Stimulated activated CD4-positive, alpha-beta T cell treated with anti-CD3 and anti-CD28 coated beads, Interleukin-4, amount 100 ng/mL, for 48 hours (primary cell): ENCODE measurements at places on chromosomes 1 and 21.

- DNase-seq = peak; percentile 21
Measured at GRCh38 chr1:113226148-113226547, 153.2 kb downstream of the LRIG2 start.

- DNase-seq = no peak
Measured at GRCh38 chr1:157132616-157133167, 5.5 kb downstream of the ETV3 start.

DNA sequence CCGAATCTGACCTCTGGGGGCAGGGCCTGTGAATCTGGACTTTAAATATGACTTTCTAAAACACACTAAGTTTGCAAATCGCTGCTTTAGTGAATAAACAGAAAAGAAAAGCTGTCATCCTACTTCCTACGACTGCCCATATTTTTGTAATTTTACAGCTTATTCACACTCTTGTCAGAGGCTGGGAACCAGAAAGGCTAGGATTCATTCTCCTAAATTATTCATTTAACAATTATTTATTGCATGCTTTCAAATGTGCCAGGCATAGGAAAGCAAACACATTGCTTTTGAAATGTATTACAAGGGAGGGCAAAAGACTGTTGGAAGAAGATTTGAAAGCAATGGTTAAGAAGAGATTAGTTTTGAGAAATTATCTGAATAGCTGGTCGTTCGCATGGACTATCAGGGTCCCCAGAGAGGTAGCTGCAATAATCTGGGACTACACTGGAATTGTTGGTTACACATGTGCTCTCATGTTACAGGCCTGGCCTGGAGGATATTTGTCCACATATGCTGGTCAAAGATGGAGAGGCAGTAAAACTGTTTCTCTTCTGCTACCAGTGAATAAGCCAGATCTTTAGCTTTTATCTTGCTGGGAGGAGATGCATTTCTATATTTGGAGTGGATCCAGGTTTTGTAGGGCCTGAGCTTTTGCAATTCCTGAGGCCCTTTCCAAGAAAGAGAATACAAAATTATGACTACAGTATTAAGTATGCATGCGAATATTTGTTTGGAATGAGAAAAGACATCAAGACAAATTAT lies 29.6 kb upstream of the SFPQ start:
- no peak for DNase-seq

DNA sequence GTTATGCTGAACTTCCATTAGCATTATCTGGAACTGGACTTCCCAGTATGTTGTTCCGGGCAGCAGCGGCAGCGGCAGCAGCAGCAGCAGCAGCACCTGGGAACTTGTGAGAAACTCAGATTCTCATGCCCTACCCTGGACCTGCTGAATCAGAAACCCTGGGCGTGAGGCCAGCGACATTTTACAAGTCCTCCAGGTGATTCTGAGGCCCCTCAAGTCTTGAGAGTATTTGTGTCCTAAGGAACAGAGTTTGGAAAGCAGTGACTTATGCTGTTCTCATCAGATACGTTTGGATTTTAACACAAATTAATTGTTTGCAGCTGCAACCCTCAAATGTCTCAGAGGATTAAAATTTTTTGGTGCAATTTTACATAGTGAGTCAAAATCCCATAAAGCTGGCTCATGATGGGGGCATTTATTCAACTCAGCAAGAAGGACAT lies 157.2 kb upstream of the KAZN start:
- no peak for DNase-seq

DNA sequence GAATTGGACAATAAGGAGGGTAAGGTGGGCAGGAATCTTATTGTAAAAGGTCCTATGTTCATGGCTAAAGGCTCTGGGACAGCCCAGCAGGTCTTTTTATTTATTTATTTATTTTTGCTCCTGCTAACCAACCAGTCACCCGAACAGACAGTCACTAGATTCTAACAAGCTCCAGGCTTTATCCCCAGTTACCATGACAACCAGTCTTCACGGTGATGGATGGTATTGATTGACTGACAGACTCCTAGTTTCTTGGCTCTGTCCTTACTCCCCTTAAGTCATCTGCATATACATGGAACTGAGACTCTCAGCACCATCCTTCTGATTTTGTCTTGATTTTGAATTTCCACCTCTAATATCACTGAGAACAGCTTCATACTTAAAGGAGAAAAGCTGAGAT lies 44.3 kb downstream of the C8A start:
- no peak for DNase-seq

GRCh38 chr1:6260433-6260934 lies 414 bp downstream of the GPR153 start:
- DNase-seq = no peak

- no peak for DNase-seq
Measured at GRCh38 chr1:169163059-169163458, 56.6 kb downstream of the ATP1B1 start.

GRCh38 chr1:60620087-60620486 lies 462.3 kb upstream of the NFIA start:
- DNase-seq = no peak

DNA sequence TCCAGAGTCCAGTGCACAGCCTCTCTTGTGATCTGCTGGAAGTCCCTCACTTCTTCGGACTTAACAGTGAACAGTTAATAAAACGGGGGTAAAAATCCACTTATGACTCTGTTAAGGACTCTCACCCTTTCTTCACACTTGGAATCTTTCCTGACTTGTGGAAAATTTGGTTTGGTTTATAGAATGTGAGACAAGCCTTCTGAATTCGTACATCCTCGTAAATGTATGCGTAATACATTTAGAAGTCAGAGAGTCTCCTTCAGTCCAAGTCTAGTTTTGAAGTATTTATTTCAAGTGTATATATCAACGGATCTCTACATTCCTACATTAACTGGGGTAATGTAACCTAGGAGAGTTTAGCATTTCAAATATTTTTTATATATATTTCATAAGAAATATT lies 270.4 kb downstream of the KCNJ6 start:
- no peak for DNase-seq

GRCh38 chr1:20473894-20474293 lies 12.1 kb downstream of the CAMK2N1 start:
- DNase-seq = no peak

- DNase-seq = no peak
Measured at GRCh38 chr21:33444499-33444898, 35.3 kb downstream of the TMEM50B start.

DNA sequence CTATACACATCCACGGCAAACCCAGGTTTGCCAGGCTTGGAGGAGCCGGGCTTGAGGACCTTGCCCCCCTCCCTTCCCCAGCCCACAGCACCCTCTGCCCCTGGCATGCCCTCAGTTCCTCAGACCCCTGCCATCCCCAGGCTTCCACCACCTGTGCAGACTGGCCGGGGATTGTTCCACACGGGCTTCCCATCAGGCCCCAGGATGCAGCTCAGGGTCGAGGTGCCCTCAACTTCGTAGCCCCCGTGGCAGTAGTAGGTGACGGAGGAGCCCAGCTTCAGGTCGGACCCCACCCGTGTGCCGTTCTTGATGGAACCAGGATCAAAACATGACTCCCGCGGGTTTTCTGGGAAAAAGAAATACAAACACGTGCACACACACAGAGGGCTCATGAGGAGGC lies 163.8 kb downstream of the ZSCAN20 start:
- DNase-seq = no peak

DNA sequence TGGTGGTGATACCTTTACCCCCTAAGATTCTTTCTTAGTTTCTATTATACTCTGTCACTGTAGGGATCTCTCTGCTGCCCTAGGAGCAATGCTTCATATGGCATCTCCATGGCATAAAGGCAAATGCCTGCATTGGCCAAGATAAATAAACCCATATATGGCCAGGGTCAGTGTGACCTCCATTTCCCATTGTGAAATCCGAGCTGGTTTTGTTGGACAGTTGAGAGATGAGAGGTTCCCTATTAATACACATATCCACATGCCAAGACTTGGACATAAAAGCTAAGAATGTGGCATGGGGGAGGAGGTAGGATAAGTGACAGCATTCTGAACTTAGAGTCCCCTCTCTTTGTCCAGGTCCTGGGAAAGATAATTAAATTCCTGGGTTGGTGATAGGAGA lies 1.4 kb downstream of the TPM3 start:
- DNase-seq = no peak
